ENCODE measurements at places on chromosomes 2 and 18.

DNA sequence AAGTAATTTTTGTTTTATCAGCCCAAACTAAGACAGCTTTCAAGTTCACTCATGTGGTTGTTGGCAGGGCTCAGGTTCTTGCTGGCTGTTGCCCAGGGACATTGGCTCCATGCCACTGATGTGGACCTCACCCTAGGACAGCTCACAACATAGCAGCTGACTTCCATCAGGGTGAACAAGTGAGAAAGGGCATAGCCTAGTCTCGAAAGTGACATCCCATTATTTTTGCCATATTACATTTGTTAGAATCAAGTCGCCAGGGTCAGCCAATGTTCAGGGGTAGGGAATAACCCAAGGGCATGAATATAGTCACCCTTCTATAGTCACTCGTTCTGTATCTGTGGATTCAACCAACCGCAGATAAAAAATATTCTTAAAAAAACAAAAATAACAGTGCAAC lies 10.7 kb upstream of the CWC22 start:
- DNase-seq, result no peak

DNA sequence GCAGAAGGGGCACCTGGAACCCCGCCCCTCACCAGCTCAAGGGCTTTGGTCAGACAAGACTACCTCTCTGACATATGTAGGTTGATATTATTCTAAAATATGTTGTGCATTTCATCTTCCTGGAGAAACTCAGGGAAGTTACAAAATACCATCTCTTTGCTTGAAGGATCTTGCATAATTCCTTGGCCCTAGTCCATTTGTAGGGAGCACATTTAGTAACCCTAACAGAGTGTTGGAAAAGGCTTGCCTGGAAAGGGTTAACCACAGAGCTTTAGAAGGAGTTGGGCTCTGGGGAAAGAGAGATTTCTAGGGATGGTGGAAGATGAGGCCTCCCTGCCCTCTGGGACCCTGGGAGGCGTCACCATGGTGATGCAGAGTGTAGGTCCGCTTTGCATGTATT lies 143.0 kb upstream of the SLC1A4 start:
- DNase-seq, result no peak

DNA sequence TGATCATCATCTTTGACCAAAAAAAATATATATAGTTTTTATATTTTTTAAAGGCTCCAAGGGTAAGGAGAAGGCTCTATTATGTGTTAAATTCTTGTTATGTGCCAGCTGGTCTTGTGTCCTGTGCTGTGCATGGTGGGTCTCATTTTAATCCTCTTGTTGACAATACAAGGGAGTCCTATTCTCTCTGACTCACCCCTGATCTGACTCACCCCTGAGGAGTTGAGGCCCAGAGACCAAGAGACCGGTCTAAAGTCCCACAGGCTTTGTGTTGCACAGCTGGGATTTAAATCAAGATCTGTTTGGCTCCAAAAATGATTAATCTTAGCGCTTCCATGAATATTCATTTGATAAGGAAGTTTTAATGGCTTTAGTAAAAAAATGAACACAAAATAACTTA lies 25.7 kb downstream of the MC2R start:
- DNase-seq, result no peak

DNA sequence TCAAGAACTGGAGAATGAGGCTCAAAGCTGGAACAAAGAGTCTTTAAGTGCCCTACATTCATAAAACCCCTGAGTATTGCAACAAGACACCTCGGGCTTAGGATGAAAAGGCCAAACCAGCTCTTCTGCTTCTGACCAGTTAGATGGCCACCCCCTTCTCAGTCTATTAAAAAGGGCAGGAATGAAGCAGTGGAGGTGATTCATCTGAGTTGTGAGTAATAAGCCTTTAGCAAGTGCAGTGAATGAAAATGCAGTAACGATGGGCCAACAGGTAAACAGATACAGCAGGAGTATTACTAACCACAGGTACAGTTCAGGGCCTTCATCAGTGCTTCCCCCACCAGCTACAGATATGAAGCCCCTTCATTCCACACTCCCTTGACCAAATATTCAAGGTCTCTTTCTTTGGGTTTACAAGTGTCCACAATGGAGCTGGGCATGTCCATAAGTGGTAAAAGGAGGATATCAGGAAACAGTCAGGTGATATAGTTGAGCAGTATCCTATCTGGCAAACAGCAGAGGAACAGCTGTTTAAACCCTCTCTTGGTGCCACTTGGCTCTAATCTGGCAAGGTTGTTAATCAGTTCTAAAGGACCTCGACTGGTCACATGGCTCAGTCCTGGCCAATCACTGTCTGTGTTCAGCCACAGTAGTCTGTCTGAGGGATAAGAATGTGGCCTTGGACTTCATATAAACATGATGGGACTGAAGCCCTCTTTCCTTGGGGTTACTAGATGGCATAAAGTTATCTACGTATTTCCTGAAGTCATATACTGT lies 17.8 kb downstream of the SERPINB13 start:
- no peak for DNase-seq

- DNase-seq, result no peak
Measured at GRCh38 chr18:79345981-79346380, 49.7 kb upstream of the NFATC1 start.

- DNase-seq, result no peak
Measured at GRCh38 chr2:3101016-3101942, 276.3 kb downstream of the EIPR1 start.

GRCh38 chr2:107735201-107735600 lies 91.5 kb upstream of the RGPD4 start:
- DNase-seq, result no peak

GRCh38 chr2:130846686-130847375 lies 10.1 kb downstream of the ARHGEF4 start:
- no peak for DNase-seq

GRCh38 chr2:64405581-64406406 lies 48.2 kb upstream of the LGALSL start:
- no peak for DNase-seq
